Endodermal cell (in vitro differentiated cells): ENCODE measurements at places on chromosomes 5 and 9.

DNA sequence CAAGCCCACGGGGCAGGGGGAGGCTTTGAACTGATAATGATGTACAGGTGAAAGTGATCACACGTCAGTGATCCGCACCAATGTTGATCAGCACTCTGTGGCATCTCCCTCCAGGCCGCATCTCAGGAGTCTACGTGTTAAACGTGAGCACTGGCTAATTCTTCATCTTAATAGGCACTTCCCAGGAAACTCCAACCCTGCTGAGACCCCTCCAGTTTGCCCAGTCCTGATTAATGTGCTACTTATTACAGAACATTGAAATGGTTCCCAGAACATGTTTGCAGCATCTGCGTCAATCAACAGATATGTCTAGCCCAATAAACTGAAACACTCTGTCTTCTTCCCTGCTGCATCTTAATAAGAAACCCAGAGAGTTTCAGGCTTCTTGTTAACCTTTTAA lies 298.4 kb downstream of the DEPDC1B start:
- no peak for DNase-seq

GRCh38 chr5:180328296-180329137 lies 24.6 kb downstream of the GFPT2 start:
- DNase-seq = peak; percentile 96

GRCh38 chr9:87300915-87301314 lies 196.8 kb upstream of the DAPK1 start:
- DNase-seq = no peak

GRCh38 chr5:88756953-88757352 lies 126.0 kb downstream of the MEF2C start:
- no peak for DNase-seq

- DNase-seq = peak; percentile 92
Observed at GRCh38 chr9:104927912-104928740, at the start of gene ABCA1. Gene ABCA1 (minus strand): TSS chr9:104928155. CDS start chr9:104903679, 24,476 bp downstream.

DNA sequence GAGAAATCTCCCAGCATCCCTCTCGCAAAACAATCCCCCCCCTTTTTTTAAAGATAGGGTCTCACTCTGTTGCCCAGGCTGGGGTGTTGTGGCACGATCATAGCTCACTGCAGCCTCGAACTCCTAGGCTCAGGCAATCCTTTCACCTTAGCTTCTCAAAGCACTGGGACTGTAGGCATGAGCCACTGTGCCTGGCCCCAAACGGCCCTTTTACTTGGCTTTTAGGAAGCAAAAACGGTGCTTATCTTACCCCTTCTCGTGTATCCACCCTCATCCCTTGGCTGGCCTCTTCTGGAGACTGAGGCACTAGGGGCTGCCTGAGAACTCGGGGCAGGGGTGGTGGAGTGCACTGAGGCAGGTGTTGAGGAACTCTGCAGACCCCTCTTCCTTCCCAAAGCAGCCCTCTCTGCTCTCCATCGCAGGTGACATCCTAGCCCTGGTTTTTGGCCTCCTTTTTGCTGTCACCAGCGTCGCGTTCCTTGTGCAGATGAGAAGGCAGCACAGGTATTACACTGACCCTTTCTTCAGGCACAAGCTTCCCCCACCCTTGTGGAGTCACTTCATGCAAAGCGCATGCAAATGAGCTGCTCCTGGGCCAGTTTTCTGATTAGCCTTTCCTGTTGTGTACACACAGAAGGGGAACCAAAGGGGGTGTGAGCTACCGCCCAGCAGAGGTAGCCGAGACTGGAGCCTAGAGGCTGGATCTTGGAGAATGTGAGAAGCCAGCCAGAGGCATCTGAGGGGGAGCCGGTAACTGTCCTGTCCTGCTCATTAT lies 6.8 kb downstream of the CA9 start:
- DNase-seq = peak; percentile 90
